Stimulated activated CD4-positive, alpha-beta T cell treated with anti-CD3 and anti-CD28 coated beads, Interleukin-15, amount 100 ng/mL, for 1 hour (primary cell): ENCODE measurements at places on chromosomes 3 and 15.

- no peak for DNase-seq
These were observed 34.1 kb upstream of the HACD2 start for GRCh38 chr3:123618768-123619484.

GRCh38 chr3:194197396-194197960 is 61.5 kb downstream of the HES1 start:
- no peak for DNase-seq

DNA sequence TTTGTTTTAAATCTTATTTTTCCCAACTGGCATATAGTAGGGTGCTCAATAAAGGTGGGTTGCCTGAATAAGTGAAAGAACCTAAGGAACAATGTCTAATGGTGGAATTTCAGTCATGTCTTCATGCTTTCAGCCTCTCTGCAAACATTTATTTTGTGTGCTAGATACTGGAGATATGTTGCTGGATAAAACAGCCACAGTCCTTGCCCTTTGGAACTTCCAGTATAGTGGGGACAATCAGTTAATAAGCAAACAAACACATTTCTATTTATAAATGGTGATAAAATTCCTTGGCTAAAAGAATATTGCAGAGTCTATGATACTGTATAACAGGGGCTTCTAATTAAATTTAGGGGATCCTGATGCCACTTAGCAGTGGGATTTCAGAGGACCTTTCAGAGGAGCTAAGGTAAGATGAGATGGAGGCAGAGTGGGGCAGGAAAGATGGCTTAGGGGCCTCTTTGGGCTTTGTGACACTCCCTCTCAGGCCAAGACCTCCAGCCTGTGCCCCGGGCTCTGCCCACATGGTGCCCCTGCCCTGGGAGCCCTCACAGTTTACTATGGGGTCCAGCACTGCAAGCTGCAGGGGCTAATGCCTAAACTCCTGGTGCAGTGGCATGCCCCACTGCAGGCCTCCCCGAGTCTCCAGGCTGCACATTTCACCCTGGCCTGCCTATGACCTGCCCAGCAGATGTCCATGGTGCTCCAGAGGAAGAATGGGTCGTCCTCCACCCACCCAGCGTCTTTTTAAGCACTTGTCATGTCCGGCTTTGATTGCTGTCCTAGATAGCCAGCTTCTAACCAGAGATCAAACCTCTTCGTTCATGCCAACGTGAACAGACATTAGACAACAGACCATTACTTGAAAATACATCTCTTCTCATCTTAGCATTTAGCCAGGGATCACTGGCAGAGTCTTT is 61.6 kb upstream of the PRR23C start:
- no peak for DNase-seq

GRCh38 chr15:76866716-76867321 is 38.3 kb downstream of the SCAPER start:
- DNase-seq, result no peak

DNA sequence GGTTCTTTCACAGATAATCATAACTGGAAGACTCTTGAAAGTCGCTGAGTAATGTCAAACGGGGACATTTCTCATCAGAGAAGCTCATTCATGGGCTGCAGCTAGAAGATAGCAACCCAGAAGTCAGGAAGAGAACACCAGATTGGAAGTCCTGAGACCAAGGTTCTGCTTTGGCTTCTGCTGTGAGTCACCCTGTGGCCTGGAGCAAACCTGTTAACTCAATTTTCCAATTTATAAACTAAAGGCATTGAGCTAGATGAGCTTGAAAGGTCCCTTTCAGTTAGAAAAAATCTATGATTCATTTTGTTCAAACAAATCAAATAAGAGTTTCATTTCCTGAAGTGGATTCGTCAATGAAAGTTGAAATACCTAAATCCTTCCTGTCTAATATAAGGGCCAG is 402.2 kb downstream of the EPHB1 start:
- no peak for DNase-seq
